ENCODE measurements at places on chromosomes 6 and 20.

DNA sequence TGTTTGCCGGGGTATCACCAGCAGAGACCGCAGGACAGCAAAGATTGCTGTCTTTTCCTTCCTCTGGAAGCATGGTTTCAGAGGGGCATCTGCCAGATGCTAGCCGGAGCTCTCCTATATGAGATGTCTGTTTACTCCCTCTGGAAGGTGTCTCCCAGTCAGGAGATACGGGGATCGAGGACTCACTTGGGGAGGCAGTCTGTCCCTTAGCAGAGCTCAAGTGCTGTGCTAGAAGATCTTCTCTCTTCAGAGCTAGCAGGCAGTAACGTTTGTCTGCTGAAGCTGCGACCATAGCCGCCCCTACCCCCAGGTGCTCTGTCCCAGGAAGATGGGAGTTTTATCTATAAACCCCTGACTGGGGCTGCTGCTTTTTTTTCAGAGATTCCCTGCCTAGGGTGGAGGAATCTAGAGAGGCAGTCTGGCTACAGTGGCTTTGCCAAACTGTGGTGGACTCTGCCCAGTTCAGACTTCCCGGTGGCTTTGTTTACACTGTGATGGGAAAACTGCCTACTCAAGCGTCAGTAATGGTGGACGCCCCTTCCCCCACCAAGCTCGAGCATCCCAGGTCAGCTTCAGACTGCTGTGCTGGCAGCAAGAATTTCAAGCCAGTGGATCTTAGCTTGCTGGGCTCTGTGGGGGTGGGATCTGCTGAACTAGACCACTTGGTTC is 133.0 kb upstream of the FLRT3 start:
- DNase-seq: no peak

- DNase-seq: no peak
Measured at GRCh38 chr6:79421707-79422484, 115.3 kb downstream of the LCA5 start.

DNA sequence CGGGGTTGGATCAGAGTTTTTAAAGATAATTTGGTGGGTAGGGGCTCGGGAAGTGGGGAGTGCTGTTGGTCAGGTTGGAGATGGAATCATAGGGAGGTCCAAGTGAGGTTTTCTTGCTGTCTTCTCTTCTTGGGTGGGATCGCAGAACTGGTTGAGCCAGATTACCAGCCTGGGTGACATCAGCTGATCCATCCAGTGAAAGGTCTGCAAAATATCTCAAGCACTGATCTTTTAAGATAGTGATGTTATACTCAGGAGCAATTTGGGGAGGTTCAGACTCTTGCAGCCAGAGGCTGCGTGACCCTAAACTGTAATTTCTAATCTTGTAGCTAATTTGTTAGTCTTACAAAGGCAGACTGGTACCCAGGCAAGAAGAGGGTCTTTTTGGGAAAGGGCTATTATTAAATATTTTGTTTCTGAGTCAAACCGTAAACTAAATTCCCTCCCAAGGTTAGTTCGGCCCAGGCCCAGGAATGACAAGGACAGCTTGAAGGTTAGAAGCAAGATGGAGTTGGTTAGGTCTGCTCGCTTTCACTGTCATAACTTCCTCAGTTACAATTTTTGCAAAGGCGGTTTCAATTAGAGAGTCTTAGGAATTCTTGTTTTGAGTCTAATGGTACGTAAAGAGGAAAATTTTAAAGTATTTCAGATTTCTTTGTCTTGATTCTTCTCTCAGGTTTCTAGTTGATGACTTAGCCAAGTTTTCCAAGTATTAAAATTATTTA is 53.1 kb downstream of the SCAF8 start:
- DNase-seq: no peak

DNA sequence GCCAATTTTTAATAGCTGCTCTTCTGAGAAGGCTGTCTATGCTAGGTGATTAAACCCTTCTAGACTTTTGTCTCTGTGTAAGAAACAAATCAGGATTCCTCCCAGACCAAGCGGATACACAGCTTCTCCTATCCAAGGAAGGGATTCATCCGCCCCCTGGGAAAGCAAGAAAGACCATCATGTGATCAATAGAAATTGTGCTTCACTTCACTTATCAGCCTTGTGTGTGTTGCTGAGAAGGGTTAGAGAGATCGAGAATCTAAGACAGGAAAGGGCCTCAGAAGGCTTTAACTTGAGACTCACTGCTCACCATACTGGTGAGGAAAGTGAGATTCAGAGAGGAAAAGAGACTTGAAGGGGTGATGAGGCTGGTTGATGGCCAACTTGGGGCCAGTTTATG is 1.5 kb downstream of the ABCC10 start:
- no peak for DNase-seq

DNA sequence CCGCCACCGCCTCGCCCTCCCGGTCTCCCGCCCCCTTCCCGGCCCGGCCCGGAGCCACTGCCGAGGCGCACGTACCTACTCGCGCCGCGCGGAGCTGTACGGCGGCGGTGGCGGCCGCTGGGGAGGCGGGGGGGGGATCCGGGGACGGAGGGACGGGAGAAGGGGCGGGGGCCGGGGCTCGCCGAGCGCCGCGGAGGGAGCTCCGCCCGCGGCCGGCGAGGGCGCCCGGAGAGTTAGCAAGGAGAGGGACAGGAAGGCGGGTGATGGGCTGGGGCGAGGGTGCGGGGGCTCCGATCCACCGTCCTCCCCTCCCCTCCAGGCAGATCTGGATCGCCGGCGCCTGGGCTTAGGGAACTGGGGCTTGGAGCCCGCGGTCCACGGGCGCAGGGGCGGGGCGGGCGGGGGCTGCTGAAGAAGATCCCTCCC is 548 bp upstream of the TMEM74B start:
- DNase-seq: no peak

GRCh38 chr20:45340951-45341350 is 7.3 kb downstream of the SDC4 start:
- no peak for DNase-seq

DNA sequence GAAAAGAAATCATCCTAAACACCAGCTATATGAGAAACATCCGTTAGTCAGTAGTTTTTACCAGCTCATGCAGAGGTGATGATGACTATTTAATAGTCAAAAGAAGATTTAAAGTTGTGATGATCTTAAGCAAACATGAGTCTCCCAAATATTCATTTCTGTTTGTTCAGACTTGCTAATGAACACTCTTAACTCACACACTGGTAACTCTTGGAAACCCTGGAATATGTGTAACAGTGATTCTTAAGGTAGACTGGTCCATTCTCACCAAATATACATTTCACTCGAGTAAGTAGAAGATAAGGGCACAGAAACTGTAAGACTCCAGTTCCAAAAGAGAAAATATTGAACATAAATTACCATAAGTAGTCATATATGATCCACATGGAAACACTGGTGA is 29.1 kb downstream of the RSPO3 start:
- no peak for DNase-seq

DNA sequence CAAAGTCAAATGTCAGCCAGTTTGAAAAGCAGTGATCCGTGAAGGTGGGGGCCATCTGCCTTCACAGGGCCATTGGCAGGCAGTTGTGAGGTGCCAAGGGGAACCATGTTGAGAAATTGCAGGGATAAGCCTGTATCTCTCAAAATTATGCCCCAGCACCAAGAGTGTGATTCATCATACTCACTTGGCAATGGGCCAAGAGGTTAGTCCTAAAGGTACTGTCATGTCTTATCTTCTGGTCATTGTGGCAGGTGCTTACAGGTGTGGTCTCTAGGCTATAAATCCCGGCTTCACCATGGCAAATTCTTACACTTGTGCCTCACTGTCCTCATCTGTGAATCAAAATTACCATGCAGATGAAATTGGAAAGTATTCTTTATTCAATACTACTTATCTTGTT is 150.7 kb upstream of the LAMP5 start:
- DNase-seq: no peak

DNA sequence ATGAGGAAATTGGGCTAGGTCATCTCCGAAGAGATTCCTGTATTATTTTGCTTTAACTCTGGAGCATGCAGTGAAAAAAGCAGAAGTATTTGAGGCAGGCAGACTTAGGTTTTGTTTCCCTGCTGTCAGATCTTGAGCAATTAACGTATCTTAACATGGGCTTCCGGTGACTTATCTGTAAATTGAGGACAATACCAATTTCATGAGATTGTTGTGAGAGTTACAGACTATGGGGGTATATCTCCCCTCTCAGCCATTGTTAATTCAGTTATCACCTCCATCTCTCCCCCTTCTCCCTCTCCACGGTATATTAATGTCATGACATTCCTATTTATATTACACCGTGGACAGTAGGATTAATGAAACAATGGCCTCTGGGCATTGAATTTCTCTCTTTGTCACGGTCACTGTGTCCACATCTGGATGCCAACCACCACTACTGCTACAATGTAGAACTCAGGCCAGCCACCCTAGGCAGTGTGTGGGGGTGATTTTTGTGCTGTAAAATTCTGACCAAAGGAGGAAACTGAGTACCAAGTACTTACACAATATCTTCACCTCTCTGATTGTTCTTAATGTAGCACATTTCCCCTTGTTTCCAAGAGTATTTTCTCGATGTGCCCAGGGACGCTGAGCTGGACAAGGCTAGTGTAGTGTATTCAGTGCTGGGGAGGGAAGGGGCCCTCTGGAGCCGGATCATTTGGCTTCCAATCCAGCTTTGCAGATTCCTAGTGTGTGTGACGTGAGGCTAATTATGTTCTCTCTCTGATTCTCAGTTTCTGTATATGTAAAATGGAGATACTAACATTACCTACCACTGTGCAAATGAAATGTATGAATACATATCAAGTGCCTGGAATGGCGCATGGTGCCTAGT is 77.2 kb downstream of the GCNT2 start:
- no peak for DNase-seq

- no peak for DNase-seq
Measured at GRCh38 chr6:143528164-143528811, 16.8 kb upstream of the FUCA2 start.

DNA sequence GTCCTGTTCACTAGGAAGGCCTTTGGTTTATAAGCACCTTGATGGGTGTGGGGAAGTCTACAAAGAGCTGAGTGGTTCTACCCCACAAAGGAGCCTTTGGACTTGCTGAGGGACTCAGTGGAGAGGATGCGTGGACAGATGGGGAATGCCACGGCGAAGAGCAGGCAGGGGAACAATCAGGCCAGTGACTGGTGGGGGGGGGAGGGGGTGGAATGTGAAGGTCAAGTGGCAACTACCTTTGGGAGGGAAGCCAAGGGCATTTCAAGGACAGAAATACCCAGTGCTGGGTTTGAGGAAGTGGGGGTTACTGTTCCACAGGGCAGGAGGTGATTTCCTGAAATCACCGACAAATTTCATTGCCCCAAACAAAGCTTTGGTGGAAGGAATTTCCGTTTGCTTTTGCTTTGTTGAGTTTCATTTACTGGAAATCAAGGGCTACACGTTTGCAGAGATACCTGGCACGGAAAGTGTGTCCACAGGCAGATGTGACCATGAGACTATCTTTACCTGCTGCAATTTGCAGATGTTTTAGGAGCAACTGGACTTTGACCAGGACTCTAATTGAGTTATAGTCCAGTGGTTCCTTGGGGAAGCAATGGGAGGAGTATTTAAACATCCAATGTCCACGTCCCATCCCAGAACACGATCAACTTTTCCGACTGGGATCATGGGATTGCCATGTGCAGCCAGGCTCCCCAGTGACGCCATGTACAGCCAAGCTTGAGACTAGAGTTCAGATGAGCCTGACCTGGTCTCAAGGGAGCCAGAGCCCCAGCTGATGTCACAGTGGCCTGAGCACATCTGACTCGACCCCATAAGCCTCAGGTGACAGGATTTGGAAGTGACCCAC is 8.0 kb downstream of the CST3 start:
- no peak for DNase-seq

- no peak for DNase-seq
Measured at GRCh38 chr6:107656883-107657282, 167.0 kb downstream of the SOBP start.

GRCh38 chr6:22570185-22570551 is 802 bp downstream of the HDGFL1 start:
- no peak for DNase-seq

GRCh38 chr6:17527076-17527475 is 73.0 kb upstream of the FAM8A1 start:
- no peak for DNase-seq

DNA sequence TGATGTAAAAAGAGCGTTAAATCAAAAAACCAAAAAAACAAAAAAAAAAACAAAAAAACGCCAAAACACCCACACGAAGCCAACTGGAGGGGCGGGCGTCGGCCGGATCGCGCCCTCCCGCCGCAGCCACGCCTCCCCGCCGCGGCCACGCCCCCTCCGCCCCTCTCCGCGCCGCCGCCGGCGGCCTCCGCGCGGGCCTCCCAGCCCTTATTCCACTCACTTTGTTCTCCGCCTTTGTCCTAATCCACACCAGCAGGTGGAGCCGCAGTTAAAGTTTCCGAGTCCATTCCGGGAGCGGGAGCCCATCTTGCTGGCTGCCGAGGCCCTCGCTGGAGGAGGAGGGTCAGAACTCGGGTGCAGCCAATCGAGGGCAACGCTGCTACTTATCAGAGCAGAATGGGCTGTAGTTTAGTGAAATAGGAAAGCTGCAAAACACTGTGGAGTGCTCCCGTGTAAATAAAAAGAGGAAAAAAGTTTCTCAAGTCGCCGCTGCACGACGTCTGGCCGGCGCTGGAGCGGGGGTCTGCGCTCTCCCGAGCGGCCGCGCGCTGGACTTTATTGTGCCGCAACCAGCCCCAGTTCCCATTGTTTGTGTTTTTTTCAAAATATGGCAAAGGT is at the start of gene ASF1A:
Gene ASF1A, plus strand, starts transcription at position 346 of the 618 bp plus-strand sequence. Its CDS starts 262 bp downstream, at position 608.
- DNase-seq: peak; percentile 88

DNA sequence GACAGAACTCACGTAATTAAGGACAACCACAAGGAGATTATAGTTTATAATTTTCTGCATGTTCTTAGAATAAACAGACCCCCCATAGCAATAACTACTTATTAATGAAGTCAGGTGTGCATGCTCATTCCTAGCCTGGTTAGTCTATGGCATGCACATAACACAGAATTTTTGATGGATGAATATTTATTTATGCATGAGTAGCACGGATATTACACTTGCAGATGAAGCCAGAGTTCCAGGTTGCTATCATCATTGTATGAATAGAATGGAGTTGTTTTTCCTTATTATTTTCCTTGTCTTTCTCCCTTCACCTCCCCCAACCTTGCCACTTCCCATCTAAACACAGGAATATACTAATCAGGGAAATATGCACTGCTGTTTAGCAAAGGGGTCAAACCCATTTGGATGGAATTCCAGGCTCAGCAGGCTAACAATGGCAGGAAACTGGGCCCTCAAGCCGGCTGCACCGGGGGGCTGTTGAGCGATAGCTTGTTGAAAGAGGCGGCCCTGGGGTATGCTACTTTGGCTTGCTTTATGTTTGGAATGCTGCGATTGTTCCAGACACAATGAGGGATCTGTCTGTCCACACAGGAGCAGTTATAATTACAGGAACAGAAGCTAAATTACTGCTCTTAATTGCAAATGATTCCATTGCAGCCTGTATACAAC is 112.6 kb downstream of the TMEM170B start:
- DNase-seq: no peak

DNA sequence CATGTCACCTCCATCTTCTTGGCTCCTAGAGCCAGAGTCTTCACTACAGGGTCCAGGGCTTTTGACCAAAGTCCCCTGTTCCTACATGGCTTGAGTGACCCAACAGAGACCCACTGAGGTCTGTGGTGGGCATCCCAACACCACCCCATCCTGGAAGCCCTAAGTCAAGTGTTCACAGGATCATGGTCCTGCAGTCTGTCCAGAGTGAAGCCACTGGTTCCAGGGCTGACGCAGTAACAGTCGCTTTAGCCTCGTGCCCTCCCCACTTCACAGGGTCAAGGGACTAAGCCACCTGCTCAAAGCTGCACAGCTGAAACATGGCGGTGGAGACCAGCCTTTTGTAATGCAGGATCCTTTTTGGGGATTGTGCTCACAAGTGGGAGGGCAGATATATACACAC is 133.9 kb downstream of the JPH2 start:
- DNase-seq: no peak

Data from stimulated activated CD8-positive, alpha-beta memory T cell treated with anti-CD3 and anti-CD28 coated beads, Interleukin-7, amount 100 ng/mL, for 1 hour (primary cell).